Fibroblast of skin of left biceps (primary cell): ENCODE measurements at places on chromosomes 7 and 10.

DNA sequence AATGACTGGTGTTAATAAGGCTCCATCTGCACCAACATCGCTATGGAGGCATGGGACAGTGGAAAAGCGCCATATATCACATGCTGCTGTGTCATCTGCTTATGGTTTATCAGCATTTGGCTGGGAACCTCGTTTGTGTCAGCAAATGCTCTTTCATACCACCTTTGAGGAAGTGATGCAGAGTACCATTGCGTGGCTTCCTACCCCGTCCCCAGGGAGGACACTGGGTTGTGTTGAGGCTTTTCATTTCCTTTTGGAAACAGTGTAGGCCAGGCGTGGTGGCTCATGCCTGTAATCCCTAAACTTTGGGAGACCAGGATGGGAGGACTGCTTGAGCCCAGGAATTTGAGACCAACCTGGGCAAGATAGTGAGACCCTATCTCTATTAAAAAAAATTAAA, 6.8 kb downstream of the TACR2 start:
- DNase-seq, result no peak

GRCh38 chr7:69603937-69604494, 5.7 kb downstream of the AUTS2 start:
- DNase-seq, result no peak

- no peak for DNase-seq
Observed at GRCh38 chr7:36395171-36395894, 5.7 kb downstream of the ANLN start.

- no peak for DNase-seq
Observed at GRCh38 chr10:68043030-68043429, 32.1 kb downstream of the HERC4 start.

DNA sequence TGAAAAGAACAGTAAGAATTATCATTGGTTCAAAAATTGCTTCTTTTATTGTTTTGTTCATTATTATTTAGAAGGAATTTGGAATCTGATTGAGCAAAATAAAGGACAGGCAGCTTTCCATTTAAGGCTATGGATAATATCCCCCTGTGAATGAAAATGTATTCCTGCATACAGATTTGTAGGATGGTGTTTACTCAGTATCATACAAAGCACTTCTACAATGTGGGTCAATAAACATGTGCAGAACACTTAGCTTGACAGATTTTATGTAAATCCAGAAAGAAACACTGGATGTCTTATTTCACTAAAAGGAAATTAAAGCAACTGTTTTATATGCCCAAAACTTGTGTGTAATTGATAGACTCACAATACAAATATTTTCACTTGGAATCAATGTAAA, 189.7 kb downstream of the THSD7A start:
- DNase-seq, result no peak

DNA sequence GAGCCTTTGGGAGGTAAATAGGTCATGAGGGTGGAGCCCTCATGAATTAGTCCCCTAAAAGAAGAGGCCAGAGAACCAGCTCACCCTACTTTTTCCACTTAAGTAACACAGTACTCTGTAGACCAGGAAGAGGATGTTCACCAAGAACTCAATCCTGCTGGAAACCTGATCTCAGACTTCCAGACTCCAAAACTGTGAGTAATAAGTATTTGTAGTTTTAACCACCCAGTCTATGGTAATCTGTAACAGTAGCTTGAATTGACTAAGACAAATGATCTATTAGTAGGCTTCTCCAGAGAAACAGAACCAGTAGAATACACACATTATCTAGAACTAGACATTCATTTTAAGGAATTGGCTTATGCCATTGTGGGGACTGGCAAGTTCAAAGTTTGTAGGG, 51.5 kb downstream of the ANKMY2 start:
- peak; percentile 22 for DNase-seq

- no peak for DNase-seq
Observed at GRCh38 chr10:126497672-126498071, 109.4 kb upstream of the ADAM12 start.
